Stimulated activated CD4-positive, alpha-beta T cell treated with anti-CD3 and anti-CD28 coated beads, Interleukin-1b, Interleukin-23, amount 100 ng/mL, for 1 hour (primary cell): ENCODE measurements at places on chromosomes 3 and 15.
A peak's percentile ranks its signal among the peaks of the same experiment; 100 is the strongest.

DNA sequence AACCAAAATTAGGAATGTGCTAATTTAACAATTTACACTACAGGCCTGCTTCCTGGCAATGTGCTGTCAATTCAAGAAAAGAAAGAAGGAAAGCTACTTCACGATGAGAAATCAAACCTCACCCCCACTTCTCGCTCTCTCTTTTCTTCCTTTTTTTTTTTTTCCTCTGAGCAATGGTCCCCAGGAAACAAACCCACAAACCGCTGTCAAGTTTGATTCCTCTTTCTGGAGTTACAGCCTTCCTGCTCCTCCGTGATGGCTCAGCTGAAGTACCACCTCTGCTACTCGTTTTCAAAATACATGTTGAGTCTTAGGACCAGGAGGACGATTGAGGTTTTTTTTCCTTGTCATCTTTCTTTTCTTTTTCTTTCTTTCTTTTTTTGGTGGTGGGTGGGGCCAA lies 3.4 kb upstream of the TRIM71 start:
- DNase-seq, result no peak

DNA sequence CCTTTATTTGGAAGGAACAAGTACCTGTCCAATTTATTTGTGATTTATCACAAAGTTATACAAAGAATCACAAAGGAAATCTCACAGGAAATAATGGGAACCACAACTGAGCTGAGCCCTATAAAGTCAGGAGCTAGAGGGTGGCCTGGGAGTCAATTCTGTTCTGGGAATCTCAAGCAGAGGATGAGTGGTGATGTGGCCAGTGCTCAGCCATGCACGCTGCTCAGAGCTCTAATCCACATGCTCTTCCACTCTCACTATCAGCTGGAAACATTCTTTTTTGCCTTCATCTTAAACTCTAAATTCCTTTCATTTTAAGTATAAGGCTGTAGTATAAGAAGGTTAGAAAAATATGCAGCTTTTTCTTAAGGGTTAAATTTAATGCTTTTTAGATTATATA lies 36.6 kb downstream of the UACA start:
- DNase-seq, result no peak

- peak; percentile 21 for DNase-seq
Observed at GRCh38 chr3:149970716-149971402, at the start of gene PFN2. TSS of gene PFN2 (minus strand) at chr3:149970895. CDS start at chr3:149970856, 39 bp downstream.

- no peak for DNase-seq
Observed at GRCh38 chr3:82641701-82642100, 880.3 kb upstream of the GBE1 start.

DNA sequence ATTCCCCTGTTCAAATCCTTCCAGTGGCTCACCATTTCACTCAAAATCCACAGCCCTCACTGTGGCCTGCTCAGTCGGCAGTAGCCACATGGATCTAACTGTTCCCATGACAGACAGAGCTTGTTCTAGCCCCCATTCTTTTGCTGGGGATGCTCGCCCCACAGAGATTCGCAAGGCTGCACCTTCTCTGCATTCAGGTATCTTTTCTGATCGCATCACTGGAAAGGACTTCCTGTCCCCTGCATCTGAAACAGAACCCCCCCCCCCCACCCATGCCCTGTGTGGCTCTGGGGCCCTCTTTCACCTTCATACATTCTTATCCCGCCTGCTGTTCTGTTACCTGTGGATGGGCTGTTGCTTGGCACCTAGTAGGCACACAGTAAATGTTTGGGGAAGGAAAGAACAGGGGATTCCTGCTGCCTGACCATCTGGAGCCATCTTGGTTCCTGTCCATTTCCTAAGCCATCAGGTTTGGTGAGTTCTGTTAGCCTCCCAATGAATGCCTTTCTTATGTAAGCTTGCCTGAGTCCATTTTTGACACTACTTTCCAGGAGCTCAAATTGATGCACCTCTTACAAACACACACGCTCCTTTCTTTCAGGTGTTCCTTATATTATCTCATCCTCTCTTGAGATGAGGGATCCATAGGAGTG lies 42.9 kb upstream of the PGPEP1L start:
- DNase-seq, result no peak

DNA sequence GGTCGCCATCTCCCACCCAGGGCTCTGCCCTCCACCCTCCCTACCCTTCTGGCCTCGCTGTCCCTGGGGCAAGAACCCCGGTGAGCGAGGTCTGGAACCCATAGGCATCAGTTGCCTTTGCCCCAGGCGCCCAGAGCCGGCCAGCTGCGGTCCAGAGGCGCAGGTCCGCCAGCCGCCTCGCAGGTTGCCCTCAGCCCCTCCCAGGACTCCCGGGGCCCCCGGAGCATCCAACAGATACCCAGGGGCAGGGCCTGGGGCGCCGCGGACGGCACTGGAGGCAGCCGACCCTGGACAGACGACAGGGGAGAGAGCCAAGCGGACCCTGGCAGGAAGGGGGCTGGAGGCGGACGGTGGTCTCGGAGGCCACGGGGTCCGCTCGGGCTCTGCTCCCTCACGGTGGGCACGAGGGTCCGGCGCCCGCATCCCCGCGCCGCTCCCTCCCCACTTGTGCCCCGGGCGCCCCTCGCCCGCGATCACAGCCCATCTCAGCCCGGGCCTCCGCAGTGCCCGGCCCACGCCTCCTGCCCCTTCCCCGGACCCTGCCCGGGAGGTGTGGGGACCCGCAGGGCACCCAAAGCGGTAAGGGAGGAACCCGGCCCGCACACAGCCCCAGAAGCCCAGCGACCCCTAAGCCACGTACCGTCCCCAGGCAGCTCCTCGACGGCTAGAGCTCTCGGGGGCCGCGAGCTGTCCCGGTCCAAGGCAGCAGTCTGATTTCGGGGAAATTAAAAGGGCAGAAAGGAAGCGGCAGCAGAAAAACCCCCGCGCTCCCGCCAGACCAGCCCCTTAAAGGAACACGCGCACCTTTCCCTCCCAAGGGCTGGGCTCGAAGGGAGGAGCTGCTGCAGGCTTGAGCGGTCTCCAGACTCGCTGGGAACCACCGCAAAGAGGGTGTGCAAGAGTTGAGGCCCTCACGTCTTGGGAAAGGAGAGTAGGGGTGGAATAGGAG lies at the start of gene HAPLN3:
TSS of gene HAPLN3 (minus strand) at position 726 of the 949 bp plus-strand sequence. CDS start 8,246 bp downstream, outside the sequence.
- DNase-seq, result peak; percentile 50

DNA sequence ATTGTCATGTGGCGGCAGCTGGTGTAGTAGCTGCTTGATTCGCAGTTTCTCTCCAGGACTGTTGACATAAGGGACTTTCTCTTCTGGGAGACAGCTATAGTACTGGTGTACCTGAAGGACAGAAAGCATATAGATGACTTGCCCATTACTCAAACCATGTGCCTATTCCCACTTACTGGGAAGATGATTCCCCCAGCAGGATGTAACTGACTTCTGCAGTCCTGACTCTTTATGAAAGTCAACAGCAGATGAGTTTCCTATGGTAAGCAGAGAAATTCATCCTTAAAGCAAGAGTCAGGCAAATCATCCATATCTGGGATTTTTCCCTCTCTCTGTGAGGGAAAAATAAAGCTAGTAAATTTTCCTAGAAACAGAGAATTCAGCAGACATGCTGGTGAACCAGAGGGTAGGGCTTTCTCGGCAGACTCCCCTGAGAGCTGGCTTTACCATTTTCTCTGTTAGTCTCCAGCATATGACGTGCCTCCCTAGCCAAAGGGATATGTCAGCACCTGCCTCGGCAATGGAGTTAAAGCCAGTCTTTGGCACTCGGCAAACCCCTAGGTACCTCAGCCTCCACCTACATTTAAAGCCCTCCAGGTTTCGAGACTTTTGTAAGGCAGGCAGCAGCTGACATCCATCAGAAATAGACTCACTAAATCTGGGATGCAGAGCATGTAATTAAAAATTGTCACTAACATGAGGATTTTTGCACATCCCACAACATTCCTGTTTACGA lies 62.1 kb downstream of the PRICKLE2 start:
- no peak for DNase-seq

GRCh38 chr15:74327756-74328155 lies 39.7 kb downstream of the CYP11A1 start:
- DNase-seq, result no peak

DNA sequence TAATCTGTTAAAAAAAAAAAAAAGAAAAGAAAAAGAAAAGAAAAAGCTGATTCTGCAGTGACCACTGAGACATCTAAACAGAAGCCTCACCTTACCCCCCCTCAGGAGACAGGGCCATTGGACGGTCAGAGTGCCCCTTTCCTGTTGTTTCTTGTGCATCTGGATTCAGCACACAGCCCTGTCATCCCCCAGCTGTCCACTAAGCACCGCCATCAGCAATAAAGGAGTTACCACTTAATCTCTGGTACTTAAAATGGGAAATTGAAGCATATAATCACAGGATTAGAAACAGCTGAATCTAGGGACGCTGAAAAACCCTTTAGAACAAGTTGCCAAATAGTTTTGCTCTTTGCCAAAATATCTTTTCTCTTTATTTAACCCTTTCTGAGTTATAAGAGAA lies 62.5 kb downstream of the TRIM69 start:
- no peak for DNase-seq

DNA sequence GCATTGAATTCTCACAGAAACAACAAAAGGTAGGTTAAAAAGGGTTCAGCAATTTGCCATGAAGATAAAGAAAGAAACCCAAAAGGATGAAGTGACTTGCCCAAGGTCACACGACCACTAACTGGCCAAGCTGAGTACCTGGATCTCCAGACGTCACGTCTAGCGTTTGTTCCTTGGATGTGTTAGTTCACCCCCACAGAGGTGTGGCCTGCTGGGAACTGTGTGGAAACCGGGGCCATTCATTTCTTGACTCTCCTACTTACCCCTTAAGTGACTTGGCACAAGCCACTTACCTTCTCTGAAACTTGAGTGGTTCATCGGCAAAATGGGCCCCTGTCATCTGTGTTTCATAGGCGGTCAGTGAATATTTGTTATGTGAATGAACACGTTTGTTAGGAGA lies 244.3 kb upstream of the SLCO3A1 start:
- DNase-seq, result no peak

DNA sequence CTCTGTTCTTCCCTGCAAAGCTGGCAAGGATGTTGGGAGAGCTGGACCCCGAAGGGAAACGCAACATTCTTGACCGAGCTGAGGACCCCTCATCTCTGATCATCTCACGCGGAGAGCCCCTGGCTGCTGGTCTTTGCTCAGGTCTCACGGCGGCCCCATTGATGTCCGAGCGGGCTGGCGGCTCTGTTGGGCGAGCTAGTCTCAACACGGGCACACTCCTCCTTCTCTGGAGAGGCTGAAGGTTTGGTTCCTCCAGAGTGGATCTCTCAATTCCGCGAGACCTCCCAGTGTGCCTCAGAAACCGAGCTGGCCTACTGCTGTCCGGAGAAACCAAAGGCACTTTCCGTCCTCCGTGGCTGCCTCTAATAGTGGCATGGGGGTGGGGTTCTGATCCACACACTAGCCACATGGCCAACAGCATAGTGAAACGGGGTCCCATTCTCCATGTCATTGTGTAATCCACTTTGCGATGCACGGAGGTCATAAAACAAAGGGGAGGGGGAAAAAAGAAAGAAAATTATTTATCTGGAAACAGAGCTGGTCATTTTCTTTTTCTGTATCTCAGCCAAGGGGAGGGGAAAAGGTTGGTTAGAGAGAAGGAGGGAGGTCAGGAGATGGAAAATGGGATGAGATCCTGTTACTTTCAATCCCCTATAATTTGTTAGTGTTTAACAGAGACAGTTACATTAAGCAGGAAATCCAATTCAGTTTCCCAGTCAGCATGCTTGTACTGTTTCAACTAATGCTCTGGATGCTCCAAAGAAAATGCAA lies 1.3 kb downstream of the CCDC80 start:
- DNase-seq, result no peak

DNA sequence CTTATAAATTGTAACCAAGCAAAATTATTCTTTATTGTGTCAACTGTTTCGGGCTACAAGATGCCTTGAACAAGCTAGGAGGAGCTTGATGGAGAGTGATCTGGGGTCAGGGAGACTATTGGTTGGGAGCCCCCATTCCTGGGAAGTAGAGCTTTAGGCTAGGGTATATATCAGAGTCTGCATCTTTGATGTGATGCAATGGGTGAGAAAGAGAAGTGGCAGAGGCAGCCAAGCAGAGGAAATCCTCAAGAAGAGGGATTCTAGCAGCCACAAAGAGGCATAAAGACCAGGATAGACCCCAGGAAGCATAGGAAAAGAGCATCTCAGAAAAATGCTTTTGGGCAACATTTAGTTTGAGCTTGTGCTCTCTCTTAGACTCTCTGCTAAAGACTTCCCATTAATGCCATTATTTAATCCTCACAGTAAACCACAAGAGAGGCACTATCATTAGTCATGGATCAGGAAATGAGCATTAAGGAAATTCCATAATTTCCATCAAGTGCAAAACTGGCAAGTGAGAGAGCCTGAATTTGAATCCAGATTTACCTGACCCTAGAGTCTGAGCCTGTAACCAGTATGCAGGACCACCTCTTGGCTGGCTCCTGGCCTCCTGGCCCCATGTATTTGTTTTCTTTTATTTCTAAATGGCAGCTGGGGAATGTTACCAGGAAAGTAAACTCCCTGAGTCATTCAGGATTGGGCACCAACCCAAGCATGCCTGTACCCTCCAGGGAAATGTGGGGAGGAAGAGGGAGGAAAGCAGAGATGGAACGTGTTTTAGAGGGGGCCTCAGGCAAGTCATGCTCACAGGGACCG lies 118.7 kb downstream of the RPL22L1 start:
- DNase-seq, result no peak

DNA sequence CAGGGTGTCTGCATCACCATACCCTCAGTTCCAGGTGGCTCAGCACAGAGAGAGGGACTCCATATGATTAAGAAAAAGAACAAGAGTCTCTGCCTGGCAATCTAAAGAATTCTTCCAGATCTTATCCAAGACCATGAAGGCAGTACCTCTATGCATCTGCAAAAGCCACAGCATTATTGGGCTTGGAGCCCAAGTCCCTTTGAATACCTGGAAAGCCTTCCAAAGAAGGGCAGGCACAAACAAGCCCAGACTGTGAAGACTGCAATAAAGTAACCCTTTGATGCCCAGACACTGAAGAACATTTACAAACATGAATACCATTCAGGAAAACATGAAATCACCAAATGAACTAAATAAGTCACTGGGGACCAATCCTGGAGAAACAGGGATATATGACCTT lies 60.9 kb upstream of the DIPK2A start:
- DNase-seq, result no peak

DNA sequence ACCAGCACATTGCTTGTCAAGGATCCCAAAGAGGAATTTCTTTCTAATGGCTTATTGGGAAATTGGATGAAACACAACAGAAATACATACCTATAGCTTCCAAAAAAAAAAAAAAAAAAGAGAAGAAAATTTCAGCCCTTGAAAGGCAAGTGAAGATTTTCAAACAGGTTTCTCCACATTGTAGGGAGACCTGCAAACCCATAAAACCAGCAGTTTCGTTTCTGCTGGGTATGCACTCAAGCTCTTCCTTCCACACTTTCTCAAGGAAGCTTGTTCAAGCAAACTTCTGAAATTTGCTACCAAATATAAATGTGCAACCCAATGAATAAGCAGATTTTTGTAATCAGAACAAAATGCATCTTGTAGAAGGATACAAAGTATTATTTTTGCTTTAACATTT lies 15.9 kb upstream of the SH3BP5 start:
- no peak for DNase-seq

DNA sequence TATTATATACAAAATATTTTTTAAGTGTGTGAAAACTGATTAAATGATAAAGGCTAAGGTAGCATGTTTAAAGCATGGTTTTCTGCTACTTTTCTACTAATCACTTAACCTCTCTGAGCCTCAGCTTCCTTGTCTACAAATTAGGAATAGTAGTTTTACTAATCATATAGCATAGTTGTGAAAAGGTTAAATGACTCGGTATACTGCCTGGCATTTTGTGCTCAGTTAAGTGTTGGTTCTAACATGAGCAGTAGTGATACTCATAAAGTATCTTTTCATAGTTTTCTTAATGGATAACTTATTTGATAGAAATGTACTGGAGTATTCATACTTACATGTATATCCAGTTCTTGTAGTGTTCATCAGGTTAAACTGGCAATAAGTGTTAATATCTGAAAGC lies 13.6 kb downstream of the RASA2 start:
- DNase-seq, result no peak
